Right forelimb (tissue), 1 donor: ENCODE measurements at places on chromosomes 5 and 9.

- no peak for DNase-seq
These were observed 18.7 kb upstream of the ITGA1 start for GRCh38 chr5:52769061-52769460.

- DNase-seq = no peak
These were observed 29.1 kb upstream of the SEC16A start for GRCh38 chr9:136511670-136512592.

DNA sequence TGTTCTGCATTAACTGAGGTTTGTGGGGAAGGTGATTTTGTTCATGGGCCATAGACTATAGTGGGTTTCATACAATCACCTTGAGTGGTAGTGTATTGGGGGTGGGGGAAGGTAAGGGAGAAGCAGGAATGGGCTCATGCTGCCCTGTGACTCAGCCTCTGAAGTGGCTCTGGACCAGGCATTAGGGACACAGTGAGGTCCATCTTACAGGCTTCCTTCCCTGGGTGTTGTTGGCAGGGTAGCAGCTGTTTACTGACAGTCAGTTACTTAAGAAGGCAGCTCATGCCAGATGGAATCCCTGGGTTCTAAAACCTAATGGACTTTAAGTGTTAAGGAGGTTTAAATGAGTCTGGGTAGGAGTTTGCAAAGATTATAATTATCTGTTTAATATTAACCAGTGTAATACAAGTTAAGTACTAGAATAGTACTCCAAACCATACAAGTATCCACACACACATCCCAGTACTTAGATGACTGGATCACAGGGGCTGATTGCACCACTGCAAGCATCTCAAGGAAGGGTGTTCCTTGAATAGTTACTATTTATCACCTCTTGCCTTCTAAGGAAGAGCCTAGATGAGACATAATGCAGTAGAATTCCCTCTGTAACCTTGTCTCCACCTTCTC lies 59.3 kb downstream of the CAST start:
- no peak for DNase-seq

GRCh38 chr9:109064963-109065702 lies 51.8 kb upstream of the CTNNAL1 start:
- no peak for DNase-seq

- peak; percentile 70 for DNase-seq
These were observed 10.5 kb upstream of the TRIM36 start for GRCh38 chr5:115180165-115180709.

DNA sequence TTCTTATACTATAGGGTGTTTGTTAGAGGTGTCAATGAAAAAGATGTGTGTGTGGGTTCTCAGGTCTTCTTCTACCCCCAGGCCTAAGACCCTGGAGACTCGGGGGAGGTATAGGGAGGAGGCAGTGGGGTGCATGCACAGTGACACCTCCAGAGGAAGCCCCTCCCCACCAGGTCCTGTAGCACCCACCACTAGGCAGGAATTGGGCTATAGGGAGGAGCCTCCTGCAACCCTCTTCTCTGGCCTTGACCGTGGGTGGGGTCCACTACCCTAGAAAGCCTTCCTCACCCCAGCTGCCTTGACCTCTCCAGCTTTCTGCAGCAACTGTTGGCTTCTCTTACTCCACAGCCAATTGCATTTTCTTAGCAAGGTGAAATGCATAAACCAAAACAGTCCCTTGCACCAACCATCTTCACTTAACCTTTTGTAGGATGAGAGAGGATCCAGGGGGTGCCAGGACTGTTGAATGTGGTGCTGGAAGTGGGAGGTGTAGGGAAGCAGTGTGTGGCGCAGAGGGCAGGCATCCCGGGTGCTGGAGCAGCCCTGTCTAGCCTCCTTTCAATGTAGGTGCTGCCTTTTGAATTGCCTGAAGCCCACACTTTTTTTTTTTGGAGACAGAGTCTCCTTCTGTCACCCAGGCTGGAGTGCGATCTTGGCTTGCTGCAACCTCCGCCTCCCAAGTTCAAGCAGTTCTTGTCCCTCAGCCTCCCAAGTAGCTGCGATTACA lies 128.5 kb downstream of the RGS3 start:
- no peak for DNase-seq

GRCh38 chr9:89623925-89624420 lies 19.2 kb downstream of the GADD45G start:
- no peak for DNase-seq
